ENCODE measurements at places on chromosomes 13 and 19. TPM values are rescaled to one million over a fixed set of nuclear protein-coding genes. Genes with fewer than 3 reads are reported as not detected.

DNA sequence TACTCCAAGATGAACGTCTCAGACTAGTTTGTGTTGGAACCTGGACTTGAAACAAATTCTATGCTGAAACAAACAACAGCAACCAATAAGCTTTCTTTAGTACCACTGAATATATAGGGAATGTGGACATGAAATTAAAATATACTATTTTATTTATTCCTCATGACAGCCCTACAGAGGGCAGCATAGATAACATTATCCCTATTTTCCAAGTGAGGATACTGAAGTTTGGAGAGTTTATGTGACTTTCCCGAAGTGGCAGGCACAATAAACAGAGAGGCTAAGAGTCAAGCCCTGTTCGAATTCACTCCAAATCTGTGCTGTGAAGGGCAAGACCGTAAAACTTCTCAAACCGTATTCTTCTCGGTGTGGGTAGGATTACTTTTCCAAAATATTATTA, 509.9 kb upstream of the GPC6 start:
- DNase-seq: no peak

DNA sequence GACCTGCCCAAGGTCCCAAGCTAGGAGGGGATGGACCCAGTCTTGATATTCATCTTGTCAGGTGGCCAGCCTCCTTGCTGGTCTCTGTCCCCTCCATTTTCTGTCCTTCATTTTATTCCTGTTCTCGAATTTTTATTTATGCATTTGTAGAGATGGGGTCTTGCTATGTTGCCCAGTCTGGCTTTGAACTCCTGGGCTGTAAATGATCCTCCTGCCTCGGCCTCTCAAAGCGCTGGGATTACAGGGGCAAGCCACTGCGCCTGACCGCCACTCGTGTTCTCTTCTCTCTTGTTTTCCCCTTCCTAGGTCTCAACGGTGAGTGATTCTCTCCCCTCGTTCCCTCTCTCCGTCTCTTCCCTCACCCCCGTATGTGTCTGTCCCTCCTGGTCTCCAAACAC, 10.6 kb upstream of the TPRX2 start:
- no peak for DNase-seq

DNA sequence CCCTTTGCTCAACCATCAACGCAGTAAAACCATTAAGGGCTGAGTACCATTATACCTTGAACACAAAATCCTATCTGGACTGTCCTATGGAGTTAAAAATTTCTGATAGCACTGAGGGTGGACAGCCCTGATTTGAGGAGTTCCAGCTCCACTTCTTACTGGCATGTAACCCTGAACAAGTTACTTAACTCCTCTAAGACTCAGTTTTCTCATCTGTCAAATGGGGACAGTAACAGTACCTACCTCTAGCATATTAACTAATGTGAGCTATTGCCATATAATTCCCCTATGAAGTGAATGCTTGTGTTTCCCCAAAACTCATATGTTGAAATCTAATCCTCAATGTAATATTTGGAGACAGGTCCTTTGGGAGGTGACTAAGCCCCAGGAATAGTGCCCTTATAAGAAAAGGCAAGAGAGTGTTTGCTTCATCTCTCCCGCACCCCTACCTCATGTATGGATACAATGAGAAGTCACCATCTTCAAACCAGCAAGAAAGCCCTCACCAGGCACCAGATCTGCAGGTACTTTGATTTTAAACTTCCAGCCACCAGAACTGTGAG, 61.9 kb upstream of the DOCK9 start:
- DNase-seq: no peak

DNA sequence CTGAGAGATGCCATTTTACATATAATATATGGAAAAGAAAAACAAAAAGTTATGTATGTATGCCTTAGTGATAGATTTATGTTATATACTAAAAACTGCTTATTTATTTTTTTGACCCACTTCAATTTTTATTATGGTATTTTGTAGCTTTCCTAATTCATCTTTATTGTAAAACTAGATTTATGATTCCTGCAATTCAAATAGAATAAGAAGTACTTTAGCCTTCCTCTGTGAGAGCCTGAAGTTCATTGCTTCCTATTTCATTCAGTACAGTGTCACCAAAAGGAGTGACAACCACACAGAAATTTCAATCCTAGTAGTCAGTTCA, 158.1 kb downstream of the RGCC start:
- DNase-seq: no peak

The SIGLECL1 gene
- total RNA-seq: not detected

DNA sequence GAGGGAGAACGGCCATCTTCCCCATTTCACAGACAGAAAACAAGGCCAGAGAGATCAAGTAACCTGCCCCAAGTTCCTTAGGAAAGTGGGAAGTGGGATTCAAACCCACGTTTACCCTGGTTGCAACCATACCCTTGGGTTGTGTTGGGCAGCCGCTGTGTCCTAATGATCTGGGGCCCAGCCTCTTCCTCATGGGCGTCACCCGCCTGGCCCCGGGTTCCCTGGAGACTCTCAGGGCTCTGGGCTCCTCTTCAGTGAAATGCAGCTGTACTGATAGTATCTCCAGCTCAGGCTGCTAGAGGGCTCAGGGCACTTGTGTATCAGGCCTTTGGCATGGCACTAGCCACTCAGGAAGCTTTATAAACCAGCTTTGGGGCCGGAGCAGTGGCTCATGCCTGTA, 9.8 kb downstream of the TMED1 start:
- peak; percentile 54 for DNase-seq

DNA sequence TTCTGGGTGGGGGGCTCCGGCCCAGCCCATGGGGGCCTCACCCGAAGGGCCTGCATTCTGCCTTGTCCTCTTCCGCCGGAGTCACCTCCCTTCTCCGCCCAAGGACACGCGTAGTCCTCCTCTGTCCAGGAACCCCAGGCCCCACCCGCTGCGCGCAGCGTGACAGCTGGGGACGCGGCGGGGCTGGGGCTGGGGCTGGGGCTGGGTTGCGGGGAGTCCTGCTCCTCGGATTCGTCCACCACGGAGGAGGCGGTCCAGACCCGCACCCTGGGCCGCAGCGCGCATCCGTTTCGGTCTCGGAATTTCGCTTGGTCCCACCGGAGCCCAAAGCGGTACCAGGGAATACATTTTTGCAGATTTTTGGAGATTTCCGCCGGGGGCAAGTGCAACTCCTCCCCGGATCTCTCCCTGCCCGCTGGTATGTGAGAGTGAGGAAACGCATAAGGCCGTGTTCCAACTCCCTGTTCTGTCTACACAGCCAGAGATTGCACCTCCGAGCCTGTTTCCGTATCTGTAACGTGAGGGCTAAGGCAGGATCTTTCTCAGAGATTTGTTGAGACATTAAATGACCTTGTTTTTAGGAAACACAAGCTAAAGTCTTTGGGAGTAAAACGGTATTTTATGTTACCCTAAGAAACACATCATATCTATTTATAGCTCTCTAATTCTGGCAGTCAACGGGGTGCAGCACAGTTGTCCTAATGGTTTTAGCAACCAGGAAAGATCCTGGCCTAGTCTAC, at the start of gene COX7A1:
TSS of gene COX7A1 (minus strand) at position 96 of the 740 bp plus-strand sequence. CDS start at position 56, 40 bp downstream.
- peak; percentile 62 for DNase-seq

The F7 gene
- total RNA-seq: not detected

DNA sequence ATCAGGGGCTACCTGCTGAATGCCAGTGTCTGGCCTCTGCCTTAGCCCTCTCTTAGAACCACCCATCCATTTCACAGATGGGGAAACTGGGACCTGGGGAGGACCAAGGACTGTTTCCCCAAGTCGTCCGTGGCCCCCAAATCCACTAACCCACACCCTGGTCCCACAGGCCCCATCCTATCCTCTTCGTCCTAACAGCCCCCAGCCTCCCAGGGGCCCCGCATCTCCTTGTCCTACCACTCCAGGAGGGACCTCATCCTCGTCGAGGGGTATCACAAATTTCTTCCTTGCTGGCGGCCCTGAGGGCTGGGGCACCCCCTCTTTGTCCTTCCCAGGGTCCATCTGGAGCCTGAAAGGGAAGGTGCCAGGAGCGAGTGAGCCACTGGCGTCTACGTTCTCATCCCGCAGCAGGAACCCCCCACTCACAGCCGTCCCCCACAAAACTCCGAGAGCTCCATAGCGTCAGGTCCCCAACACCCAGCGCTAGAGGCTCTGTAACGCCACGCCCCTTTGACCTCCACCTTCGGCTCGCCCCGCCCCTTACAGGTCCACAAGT, 606 bp downstream of the ERCC1 start:
- DNase-seq: no peak

DNA sequence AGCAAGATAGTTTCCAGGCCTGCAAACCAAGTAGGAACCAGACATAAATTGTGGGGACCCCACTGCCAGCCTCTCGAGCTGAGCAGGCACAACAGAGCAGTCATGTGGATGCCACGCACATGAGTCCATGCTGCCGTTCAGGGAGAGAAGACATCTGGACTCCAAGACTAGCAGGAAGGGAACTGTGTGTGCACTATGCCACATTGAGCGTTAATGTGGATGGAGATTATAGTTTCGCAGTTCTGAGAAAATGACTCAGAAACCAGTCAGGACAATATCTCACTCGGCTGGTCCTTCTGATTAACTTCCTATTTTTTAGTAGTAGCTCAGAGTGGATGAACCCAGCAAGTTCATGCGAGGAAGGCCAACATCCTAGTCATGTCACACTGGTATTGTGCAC, 124.9 kb downstream of the CRYL1 start:
- no peak for DNase-seq

GRCh38 chr19:51607920-51608562, 22.2 kb downstream of the SIGLEC5 start:
- peak; percentile 90 for DNase-seq

GRCh38 chr19:8371011-8371804, 7.3 kb downstream of the ANGPTL4 start:
- DNase-seq: peak; percentile 43

GRCh38 chr19:52170863-52171320, 529 bp downstream of the ZNF836 start:
- peak; percentile 54 for DNase-seq

DNA sequence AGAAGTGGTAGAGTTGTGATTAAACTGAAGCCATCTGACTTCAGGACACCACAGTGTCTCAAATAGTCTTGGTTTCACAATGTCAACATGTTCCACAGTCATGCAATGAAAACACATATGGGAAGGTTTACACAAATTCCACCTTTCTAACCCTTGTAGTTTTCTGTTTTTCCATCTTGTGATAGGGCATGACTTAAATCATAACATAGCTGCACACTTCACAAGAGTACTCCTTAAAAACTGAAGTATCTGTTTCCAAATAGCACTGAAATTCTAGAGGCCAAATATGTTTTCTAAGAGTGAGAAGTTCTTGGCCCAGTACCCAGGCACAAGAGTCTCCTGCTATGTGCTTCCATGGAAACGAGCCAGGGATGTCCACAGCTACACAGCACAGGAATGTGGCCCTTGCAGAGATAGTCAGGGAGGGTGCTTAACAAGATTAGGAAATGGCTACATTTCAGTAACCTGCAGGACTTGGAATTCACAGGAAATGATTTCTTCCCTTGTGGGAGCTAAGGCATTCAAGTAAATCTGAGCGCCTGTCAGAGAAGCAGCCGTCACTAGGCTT, 269.1 kb downstream of the NDFIP2 start:
- DNase-seq: peak; percentile 63

- DNase-seq: peak; percentile 83
These were observed 451 bp upstream of the ICAM5 start for GRCh38 chr19:10289167-10289835.

The ZNF155 gene
- total RNA-seq: 8.9 TPM

DNA sequence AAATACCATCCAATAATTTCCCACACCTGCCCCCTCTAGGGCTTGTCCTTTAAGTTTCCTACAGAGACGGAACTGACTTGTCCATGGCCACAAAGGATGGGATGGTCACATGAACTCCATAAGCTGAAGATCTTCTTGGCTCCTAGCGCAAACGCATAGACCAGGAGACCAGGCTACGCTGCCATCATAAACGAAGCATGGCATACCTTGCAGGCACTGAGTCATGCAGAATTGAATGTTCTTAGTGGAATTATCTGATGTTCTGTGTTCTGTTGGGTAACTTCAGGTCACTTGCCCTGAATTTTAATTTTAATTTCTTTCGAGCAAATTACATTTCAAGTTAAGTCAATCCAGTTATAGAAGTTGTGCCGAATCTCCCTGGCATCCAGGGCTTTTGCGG, 96.4 kb upstream of the STARD13 start:
- DNase-seq: no peak

- DNase-seq: no peak
These were observed 8.8 kb downstream of the ZFP28 start for GRCh38 chr19:56547535-56547934.

DNA sequence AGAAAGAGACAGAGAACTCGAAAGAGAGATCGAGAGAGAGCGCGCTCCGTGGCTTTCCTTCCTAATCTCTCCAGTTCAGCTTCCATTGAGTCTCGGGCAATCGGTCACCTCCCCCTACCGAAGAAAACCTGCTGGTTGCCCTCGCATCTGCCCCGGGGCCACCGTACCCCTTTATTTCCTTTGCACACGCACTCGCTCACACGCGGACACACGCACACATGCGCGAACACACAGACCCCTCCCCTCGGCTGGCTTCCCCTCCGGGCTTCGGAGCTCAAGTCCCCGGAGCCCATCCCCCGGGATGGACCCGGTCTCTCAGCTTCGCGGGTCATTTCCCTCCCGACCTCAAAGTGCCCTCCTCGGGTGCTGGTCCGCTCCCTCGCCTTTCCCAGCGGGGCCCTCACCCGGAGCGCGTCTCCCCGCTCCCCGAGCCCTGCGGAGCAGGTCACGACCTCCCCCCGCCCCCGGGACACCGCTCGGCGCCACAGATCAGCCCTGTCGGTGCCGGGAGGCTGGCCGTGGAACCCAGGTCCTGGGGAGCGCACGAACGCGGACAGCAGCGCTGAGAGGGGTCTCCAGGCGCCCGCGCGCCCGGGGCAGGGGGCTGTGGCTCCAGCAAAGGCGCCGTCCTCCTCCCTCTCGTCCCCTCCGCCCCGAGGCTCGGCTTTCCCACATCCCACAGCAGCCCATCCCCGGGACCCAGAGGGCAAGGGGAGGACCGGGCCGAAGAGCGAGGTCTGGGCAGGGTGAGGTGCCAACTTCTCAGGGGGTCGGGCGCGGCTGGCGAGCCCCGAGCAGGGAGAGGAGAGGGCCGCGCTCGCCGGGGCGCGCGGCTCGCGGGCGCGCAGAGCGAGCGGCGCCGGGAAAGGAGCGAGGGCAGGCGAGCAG, 1.8 kb downstream of the DACH1 start:
- peak; percentile 65 for DNase-seq

The TINCR gene
- 3.9 TPM for total RNA-seq

DNA sequence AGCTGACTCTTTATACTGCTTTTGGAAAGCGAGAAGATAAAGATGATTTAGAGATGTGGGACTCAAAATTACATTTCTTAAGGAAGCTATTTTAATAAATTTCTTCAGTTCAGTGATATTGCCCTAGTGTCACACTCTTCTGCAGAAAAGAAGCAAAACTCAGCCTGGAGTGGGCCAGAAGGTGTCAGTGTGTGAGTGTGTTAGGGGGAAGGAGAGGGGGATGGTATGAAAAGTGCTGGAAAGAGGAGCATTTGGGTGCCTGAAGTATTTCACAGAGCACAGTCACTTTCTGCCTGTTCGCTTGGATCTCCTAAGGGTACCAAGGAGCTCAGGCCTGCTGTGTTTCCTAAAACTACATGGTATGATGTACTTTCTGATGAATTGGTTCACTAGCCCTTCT, 84.5 kb upstream of the FRY start:
- no peak for DNase-seq

GRCh38 chr13:19052931-19053330, 128.7 kb downstream of the TUBA3C start:
- DNase-seq: no peak
